Articular chondrocyte of knee joint (primary cell): ENCODE measurements at places on chromosomes 12 and 14. TPM values are rescaled to one million over a fixed set of nuclear protein-coding genes. Genes with fewer than 3 reads are reported as not detected.

KCNC2 gene
- total RNA-seq = not detected in 2 replicates

NINJ2 gene
- 5.6 and 7.7 TPM in 2 replicates for total RNA-seq

CERS5 gene
- total RNA-seq = 43.2 and 45.5 TPM in 2 replicates

AKAP6 gene
- 5.3 and 8.8 TPM in 2 replicates for total RNA-seq

FAR2 gene
- total RNA-seq = 13.8 and 14.6 TPM in 2 replicates

JPH4 gene
- total RNA-seq = not detected in 2 replicates

OAS3 gene
- 8.2 and 15.7 TPM in 2 replicates for total RNA-seq

LBHD2 gene
- not detected in 2 replicates for total RNA-seq

ASB2 gene
- total RNA-seq = not detected in 2 replicates

ADGRD1 gene
- total RNA-seq = 1.7 and 1.8 TPM in 2 replicates

DEPDC4 gene
- 1.7 and 2.5 TPM in 2 replicates for total RNA-seq

KRT6C gene
- total RNA-seq = not detected in 2 replicates

LHX5 gene
- total RNA-seq = not detected in 2 replicates

ADCY4 gene
- 99.4 and 106 TPM in 2 replicates for total RNA-seq

VWF gene
- total RNA-seq = 0.39 and 0.86 TPM in 2 replicates

GPR162 gene
- 1.3 and 2.7 TPM in 2 replicates for total RNA-seq

CYP27B1 gene
- 0.22 and 0.65 TPM in 2 replicates for total RNA-seq

SLC6A15 gene
- 0.11 and 0.13 TPM in 2 replicates for total RNA-seq

KIF5A gene
- under 0.01 and 0.22 TPM in 2 replicates for total RNA-seq
